ENCODE measurements at places on chromosomes 2 and 18.

DNA sequence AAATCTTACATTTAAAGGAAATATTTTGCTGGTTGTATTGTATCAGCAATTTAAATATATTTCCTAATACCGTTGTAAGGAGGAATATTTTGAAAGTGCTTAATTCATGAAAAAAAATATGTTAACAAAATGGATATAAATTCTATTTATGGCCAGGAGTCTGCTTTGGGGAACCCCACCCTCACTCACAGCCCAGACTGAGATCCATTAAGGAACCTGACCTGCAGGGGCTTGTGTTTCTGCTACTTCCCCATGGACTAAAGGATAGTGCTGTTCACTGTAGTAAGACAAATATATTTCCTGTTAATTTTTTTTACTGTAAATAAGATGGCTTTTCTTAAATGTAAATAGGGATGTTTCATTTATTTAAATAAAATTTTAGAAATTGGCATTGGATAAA lies 221.9 kb upstream of the COL3A1 start:
- no peak for DNase-seq

GRCh38 chr2:11656671-11657101 lies 13.3 kb downstream of the NTSR2 start:
- no peak for DNase-seq

GRCh38 chr2:64457524-64457923 lies 3.6 kb downstream of the LGALSL start:
- no peak for DNase-seq

- peak; percentile 13 for DNase-seq
Observed at GRCh38 chr2:31980674-31981356, 30.0 kb downstream of the MEMO1 start.

DNA sequence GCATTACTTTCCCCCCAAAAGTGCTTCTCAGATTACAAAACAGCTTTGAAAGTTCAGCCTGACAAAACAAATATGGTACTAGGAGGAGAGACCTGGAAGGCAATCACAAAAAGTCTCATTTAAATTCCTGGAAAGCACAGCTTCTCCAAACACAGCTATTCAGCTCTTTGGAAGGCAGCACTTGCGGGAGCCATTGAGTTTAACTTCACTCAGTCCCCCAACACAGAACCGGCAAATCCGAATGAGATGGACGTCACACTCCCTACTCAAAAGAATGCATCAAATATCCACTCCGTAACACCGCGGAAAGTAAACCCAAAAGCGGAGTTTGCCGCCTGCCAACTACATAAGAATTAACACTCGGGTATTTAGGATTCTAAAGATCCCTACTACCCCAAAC lies 638 bp downstream of the ST6GAL2 start:
- DNase-seq = no peak

- peak; percentile 50 for DNase-seq
Observed at GRCh38 chr2:64277101-64277849, 133.1 kb upstream of the PELI1 start.

All from AG10803 (cell line).